NCI-H1092 (cell line): ENCODE measurements at places on chromosomes 13 and 19.

DNA sequence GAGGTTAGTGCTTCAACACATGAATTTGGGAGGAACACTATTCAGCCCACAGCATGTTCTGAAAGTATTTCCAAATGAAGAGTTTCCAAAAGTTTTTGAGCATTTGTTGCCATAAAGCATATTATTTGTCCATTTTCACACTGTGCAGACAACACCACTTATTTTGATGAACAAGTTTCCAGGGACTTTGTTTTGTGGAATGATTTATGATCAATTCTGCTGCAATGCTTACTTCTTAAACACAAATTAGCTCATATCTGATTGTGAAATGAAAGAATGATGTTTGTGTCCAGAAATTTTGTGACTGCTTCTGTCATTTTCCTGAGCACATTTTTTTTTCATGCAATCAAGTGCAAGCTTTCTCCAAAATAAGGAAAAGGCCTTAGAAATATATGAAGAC lies 205.3 kb downstream of the RAP2A start:
- DNase-seq, result no peak

DNA sequence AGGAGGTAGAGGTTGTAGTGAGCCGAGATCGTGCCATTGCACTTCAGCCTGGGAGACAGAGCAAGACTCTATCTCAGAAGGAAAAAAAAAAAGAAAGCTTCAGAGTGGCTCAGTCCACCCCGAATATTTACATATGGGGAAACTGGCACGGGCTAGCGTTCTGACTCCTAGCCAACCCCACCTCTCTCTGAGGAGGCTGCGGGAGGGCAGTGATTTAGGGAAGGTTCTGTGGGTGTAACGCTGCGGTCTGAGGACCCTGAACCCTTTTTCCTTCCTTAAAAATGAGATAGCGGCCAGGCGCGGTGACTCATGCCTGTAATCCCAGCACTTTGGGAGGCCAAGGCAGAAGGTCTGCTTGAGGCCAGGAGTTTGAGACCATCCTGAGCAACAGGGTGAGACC lies 5.0 kb downstream of the LRRC25 start:
- DNase-seq, result no peak

GRCh38 chr13:99717959-99718674 lies 216.8 kb downstream of the TM9SF2 start:
- no peak for DNase-seq

- no peak for DNase-seq
Measured at GRCh38 chr19:919199-920050, 2.3 kb downstream of the KISS1R start.

DNA sequence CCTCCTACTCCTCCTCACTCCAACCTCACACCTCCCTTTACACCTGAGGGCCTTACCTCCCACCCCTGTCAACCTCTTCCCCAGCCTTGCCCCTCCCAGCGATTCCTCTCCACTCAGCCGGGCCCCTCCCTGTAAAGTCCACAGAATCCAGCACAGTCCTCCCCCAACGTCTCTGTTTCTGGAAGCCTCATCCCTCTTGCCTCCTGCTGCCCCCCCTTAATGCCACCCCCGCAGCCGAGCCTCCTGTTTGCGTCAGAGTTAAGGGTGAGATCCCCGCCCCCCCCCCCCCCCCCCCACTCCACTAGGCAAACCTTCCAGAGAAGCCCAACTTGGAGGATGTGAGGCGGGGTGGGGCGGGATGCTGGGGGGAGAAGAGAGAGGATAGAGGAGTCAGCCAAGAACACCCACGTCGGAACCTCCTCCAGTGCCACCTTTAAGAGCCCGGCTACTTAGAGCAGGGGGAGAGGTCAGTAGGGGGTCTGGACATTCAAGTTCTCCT lies 2.1 kb downstream of the UNC13A start:
- no peak for DNase-seq

DNA sequence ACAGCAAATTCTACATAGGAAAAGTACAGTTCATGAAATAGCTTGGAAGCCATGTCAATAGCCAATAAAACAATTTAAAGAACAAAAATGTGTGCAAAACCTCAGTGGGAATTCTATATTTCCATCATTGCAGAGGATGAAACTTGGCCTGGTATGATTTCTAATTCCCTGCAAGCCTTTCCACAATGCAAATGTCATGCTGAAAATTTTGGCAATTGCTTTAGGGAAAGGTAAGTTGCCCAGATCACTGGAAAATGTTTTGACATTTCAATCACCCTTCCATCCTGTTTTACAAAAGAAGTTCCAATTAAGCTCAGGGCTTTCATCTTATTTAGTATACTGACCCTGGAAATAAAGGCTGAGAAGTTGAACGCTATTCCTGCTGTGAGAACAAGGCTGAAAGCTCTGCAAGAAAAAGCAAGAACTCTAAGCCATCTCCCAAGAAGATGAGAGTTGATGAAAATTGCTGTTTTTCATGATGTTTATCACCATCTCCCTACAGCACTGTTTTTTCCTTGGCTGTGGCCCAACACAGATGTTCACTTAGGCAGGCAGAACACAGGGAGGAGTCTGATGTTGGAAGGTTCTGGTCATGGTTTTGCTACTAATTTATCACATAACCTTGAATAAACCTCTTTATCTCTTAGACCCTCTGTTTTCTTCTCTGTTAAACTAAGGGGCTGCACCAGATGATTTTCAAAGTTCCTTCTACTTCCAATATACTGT lies 263.7 kb downstream of the KCTD12 start:
- DNase-seq, result no peak

DNA sequence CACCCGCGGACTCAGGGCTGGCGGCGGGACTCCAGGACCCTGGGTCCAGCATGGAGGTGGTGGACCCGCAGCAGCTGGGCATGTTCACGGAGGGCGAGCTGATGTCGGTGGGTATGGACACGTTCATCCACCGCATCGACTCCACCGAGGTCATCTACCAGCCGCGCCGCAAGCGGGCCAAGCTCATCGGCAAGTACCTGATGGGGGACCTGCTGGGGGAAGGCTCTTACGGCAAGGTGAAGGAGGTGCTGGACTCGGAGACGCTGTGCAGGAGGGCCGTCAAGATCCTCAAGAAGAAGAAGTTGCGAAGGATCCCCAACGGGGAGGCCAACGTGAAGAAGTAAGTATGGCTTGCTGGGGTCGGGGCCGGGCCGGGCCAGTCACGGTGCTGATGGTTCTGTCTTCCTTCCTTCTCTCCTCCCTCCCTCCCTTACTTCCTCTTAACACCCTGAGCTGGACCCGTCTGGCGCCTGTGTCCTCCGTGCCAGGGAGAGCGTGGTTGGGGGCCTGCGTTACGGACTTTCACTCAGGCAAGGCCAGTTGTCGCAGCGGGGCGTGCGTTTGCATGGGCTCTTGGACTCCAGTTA lies 1.4 kb downstream of the STK11 start:
- DNase-seq, result no peak

DNA sequence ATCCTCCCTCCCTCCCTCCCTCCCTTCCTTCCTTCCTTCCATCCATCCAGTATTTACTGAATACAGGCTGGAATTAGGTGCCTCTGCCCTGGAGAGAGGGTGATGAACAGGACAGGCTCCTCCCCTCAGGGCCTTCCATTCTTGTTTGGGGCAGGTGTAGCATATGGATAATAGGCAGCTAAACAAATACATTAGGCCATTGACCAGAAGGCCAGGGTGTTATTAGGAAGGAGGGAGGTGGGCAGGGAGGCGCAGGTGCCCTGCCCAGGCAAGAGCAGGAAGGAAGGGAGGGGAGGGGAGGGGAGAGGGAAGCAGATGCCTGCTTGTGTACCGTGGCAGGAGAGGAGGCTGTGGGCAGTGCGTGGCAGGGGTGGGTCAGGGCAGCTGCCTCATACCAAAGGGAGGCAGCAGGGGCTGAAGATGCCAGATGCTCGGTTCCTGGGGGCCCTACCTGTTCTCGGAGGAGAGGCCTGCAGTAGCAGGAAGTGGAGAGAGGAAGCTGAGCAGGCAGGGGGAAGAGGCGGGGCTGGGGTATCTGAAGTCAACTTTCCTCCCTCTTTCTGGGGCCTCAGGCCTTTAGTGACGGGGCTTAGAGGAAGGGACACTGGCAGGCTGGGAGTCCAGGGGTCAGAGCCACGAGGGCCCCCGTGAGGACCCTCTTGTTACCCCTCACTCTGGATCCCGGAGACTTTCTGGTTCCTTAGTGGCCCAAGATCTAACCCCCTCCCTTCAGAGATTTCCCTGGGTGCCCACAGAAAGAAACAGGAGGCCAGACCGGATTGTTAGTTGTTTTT lies at the start of gene RINL:
RINL (minus strand) TSS at position 495 of the 794 bp plus-strand sequence. CDS start 1,533 bp downstream, outside the sequence.
- DNase-seq, result peak; percentile 60

GRCh38 chr13:50452756-50453155 lies 390.7 kb downstream of the DLEU7 start:
- DNase-seq, result no peak

- DNase-seq, result no peak
Measured at GRCh38 chr19:45094137-45094536, 1.2 kb downstream of the PPP1R37 start.

DNA sequence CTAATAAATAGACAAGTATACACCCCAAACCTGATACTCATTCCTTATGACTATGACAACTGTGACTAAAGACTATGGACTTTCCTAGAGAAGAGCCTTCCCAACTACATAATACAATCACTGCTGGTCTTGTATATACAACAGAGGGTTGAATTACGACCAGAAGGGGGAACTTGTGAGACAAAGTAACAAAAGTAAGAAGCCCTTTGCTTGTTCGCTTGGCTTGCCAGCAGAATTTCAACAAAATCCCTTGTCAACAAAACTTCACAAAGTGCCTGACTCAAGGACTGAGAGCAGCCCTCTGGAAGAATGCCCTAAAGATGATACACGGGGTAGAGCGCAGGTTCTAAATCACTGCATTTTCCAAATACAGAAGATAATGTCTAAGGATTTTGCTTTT lies 99.4 kb downstream of the WASF3 start:
- no peak for DNase-seq

GRCh38 chr13:47897411-47898050 lies 103.5 kb downstream of the SUCLA2 start:
- no peak for DNase-seq

GRCh38 chr19:48935864-48936263 lies 2.4 kb downstream of the DHDH start:
- DNase-seq, result no peak

- DNase-seq, result no peak
Measured at GRCh38 chr13:76116751-76117360, 480.7 kb downstream of the LMO7 start.

DNA sequence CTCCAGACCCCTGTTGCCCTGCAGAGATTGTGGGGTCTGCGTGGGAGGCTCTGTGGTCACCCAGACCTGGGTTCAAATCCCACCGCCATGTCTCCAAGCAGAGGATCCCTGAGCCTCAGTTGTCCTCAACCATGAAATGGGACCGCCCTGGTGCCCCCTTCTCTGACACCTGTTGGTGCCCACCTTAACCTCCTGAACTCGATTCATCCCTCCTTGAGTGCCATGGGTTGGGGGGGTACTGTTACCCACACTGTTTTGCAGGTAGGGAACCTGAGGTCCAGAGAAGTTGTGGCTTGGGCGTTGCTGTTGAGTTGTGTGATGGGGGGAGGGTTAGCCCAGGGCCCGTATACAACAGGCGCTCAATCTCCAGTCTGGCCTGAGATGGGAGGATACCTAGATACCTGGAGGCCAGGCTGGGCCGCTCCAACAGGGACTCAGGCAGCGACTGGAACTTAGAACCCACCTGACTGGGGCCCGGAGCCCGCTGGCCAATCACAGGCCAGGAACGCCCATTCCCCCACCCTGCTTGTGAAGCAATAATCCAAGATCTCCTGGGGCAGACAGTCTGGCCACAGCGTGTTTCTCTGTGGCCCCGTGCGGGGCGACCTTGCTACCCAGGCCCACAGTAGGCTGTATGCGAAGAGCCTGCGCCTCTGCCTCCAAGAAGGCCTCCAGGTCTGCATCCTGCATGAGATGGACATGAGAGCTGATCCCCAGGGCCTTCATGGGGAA lies 2.8 kb downstream of the ARID3A start:
- DNase-seq, result no peak

DNA sequence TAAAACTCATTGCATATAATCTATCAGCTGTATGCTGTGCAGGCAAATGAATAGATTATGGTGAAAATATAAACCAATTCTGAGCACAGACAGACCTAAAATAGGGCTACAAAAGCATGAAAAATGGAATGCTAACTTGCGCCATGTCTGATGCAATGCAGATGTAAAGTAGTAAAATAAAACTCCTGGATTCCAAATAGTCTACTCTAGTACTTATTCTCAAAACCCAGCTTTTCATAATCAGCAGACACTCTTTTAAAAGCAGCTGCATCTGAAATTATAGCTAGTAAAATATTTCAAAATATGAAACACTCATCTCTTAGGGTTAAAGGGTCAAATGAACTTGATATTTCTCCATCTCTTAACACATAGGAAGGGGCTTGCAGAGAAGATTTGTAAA lies 4.7 kb upstream of the POMP start:
- no peak for DNase-seq

GRCh38 chr19:1311543-1312091 lies 25.9 kb downstream of the EFNA2 start:
- DNase-seq, result no peak

DNA sequence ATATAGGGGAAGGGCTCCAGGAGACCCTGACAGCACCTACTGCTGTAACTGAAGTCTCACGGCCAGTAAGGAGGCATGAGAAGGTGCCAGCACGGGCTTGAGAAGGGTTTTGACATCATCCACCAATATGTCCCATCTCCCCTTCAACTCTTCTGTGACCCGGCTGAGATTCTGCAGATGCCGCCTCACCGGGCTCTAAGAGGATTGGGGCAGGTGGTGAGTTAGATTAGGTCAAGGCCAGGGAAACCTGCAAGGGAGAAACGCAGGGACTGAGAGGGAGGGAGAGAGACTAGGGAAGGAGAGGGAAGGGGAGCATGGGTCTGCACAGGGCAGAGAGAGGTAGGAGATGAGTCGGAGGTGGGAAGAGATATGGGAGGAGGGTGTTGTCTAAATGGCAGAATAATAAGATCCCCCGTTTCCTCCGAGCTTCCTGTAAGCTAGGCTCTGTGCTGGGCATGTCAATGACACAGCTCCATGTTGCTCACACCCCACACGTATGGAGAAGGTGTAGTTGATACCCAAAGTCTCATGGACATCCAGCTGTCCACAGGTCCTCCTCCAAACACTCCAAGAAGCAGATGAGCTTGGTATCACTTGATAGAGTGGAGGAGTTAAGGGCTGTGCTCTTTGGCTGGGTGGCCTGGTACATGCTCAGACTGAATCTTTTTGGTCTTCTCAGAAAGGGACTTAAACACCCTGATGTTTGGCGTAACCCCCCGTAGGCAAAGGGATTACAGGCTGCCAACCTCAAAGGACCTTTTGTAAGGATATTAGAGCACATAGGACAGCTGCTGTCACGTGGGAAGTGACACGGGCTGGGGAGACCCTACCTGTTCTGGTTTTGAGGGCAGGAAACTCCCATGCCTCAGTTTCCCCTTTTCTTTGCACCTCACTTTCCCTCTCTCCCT lies 6.1 kb downstream of the TPRX1 start:
- DNase-seq, result no peak

- DNase-seq, result no peak
Measured at GRCh38 chr13:110512198-110512740, 49.3 kb downstream of the RAB20 start.

GRCh38 chr13:49082653-49083536 lies 107.2 kb downstream of the FNDC3A start:
- no peak for DNase-seq
